GM13977 (cell line): ENCODE measurements at places on chromosomes 7 and 10.

DNA sequence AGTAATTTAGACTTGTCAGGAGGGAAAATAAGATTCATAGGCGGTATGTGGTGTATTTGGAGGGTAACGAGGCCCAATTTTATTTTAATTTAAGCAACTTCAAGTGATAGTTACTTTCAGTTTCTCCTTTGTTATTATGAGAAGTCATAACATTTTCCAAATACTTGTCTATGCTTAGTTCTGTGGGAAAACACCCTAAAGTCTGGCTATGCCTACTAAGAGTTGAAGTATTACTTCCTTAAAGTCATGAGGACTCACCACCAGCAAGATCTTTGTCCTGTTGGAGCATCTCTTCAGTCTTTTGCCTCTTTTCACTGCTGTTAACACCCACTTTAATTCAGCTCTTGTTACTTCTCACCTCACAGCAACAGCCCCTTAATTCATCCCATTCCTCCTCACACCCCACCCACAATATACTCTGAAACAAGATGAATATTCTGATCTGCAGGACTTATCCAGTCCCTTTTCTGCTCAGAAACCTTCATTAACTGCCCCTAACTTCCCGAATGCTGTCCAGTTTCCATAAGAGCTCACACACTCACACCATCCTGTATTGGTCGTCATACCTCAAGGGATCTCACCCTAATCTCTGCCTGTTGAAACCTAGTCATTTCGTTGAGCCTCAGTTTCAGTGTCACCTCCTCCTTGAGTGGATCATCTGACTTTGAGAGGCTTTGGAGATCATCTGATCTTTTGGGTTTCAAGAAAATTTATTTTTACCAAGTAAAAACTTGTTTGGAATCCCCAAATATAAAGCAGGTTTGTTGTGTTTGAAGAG is 61.3 kb downstream of the DNAH11 start:
- DNase-seq, result peak; percentile 6

DNA sequence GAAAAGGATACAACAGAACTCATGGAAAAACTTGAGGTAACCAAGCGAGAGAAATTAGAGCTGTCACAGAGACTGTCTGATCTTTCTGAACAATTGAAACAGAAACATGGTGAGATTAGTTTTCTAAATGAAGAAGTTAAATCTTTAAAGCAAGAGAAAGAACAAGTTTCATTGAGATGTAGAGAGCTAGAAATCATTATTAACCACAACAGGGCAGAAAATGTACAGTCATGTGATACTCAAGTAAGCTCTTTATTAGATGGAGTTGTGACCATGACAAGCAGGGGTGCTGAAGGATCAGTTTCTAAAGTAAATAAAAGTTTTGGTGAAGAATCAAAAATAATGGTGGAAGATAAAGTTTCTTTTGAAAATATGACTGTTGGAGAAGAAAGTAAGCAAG is 62.1 kb downstream of the AKAP9 start:
- DNase-seq, result no peak

GRCh38 chr10:132960631-132961419 is 18.5 kb upstream of the CFAP46 start:
- no peak for DNase-seq

- peak; percentile 84 for DNase-seq
Measured at GRCh38 chr7:155598810-155599210, 45.7 kb upstream of the RBM33 start.

DNA sequence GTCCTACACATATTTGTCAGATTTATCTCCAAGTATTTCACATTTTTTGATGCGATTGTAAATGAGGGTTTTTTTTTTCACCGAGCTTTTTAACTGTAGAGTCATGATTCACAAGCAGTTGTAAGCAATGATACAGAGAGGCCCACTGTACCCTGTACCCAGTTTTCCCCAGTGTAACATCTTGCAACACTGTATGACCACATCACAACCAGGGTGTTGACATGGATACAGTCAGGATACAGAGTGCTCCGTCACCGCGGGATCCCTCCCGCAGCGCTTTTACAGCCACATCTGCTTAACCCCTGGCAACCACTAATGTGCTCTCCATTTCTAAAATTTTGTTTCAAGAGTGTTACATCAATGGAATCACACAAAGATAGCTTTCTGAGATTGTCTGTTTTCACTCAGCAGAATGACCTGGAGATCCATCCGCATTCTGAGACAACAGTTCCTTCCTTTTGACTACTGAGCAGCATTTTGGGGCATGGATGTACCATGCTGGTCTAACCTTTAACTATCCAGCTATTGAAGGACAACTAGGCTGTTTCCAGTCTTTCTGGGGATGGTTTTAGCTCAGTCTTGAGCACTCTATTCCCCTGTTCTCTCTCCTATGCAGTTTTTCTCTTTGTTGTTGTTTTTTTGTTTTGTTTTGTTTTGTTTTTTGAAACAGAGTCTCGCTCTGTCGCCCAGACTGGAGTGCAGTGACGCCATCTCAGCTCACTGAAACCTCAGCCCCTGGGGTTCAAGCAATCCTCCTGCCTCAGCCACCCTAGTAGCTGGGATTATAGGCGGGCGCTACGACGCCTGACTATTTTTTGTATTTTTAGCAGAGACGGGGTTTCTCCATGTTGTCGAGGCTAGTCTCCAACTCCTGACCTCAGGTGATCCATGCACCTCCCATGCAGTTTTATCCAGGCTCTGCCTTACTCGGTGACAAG is 25.9 kb downstream of the GPRIN2 start:
- DNase-seq, result no peak

DNA sequence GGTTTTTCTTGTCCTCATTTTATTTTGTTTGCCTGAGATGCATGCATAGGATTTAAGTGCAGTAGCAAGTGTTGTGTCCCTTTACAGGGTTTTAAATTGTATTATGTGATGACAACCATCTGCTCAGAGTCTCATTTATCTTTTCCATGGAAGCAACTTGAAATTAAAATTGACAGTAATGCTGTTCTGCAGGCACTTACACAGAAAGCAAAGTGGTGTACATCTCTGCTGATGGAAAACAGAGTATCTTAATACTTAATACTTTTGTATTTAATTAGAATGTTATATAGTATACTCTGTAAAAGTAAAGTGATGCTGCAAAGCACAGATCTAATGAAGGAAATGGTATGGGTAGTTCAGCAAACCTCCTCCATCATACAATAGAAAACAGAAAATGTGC is 482.9 kb downstream of the POM121L12 start:
- DNase-seq, result no peak

GRCh38 chr10:102268375-102268888 is 23.1 kb downstream of the GBF1 start:
- no peak for DNase-seq

GRCh38 chr10:110348336-110348735 is 43.6 kb upstream of the SMNDC1 start:
- DNase-seq, result no peak
